Stimulated activated CD4-positive, alpha-beta T cell treated with anti-CD3 and anti-CD28 coated beads, Interleukin-4, amount 100 ng/mL, for 24 hours (primary cell): ENCODE measurements at places on chromosomes 11 and 22.

DNA sequence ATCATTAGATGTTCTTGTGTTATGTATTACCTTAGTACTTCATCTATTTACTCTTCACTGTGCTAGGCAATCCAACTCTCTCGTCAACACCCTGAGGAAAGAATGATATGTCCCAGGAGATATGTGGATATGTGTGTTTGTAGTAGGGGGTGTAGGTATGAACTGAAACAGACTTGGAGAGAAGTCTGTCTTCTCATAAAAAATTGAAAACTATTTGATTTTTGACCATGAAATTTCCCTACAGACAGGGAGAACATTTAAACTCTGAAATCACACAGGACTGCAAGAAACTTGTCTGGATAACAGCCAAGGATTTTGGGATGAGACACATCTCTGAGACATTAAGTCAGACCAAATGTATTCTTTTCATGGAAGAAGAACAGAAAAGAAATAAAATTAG, 967.0 kb upstream of the FAT3 start:
- DNase-seq, result no peak

GRCh38 chr11:32259641-32260081, 168.8 kb downstream of the RCN1 start:
- DNase-seq, result no peak

GRCh38 chr11:696955-697491, 1.4 kb downstream of the TMEM80 start:
- DNase-seq, result no peak

- DNase-seq, result no peak
These were observed 7.1 kb downstream of the LARGE2 start for GRCh38 chr11:45929486-45930030.

GRCh38 chr11:116481126-116481675, 291.6 kb downstream of the BUD13 start:
- DNase-seq, result no peak

GRCh38 chr22:32083814-32084213, 40.8 kb downstream of the SLC5A1 start:
- DNase-seq, result no peak

DNA sequence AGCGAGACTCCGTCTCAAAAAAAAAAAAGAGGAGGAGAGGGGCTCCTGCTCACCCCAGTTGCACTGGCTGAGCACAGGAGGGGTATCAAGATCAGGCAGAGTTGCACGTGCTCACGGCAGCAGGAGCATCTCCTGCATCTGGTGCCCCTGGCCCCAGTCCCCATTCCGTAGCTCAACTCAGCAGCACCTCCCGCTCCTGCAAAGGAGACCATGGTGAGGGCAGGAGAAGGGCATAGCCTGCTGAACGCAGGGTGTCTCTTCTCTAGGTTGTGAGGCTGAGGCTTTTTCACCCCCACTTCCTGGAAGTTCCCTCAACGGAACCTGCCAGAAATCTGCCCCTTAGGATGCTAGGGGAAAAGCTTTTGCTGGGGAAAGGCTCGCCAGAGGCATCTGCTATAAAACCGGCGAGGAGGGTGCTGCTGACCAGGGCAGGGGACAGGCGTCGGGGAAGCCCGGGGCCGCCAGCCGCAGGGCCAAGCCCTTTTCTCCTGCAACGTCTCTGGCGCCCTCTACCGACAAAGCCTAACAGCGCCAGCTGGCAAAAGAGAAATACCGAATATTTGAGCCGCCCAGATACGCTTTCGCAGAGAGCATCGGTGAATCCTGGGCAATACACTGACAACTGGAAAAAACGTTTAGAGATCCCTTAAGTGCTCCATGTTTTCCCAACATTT, 1.0 kb upstream of the PPP6R2 start:
- DNase-seq, result peak; percentile 93

GRCh38 chr11:130787973-130788570, 128.2 kb downstream of the SNX19 start:
- no peak for DNase-seq

- DNase-seq, result no peak
These were observed 1.0 kb downstream of the SYT9 start for GRCh38 chr11:7252683-7253213.

GRCh38 chr11:34721646-34722045, 100.8 kb downstream of the EHF start:
- no peak for DNase-seq

GRCh38 chr11:111352935-111353710, 26.0 kb downstream of the POU2AF1 start:
- DNase-seq, result no peak

DNA sequence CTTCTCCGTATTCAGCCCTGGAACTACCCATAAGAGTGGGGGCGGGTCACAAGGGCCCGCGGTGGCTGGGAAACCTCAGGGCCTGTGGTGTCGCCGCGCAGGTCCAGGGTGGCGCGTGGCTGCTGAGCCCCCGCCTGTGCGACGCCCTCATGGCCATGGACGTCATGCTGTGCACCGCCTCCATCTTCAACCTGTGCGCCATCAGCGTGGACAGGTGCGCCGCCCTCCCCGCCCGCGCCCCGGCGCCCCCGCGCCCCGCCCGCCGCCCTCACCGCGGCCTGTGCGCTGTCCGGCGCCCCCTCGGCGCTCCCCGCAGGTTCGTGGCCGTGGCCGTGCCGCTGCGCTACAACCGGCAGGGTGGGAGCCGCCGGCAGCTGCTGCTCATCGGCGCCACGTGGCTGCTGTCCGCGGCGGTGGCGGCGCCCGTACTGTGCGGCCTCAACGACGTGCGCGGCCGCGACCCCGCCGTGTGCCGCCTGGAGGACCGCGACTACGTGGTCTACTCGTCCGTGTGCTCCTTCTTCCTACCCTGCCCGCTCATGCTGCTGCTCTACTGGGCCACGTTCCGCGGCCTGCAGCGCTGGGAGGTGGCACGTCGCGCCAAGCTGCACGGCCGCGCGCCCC, 2.4 kb downstream of the DRD4 start:
- DNase-seq, result no peak

- peak; percentile 7 for DNase-seq
These were observed at the start of gene NCAM1 for GRCh38 chr11:112961146-112961668. Gene NCAM1, plus strand, starts transcription at chr11:112961420.

DNA sequence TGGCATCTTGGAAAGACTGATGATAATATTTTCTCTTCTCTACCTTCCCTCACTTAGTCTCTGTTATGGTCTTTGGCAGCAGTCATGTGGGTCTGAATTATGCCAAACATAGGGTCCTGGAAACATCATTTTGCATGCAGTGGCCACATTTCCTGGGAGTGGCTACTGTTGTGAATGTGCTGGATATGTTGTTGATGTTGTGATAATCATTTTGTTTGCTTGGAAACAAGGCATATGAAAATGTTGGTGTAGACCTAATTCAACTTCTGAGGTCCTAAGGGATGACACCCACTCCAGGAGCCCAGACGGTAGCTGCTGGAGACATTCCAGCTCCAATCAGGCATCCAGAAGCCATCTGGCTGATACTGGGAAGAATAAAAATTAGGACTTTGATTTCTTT, 109.7 kb downstream of the DCDC1 start:
- no peak for DNase-seq

DNA sequence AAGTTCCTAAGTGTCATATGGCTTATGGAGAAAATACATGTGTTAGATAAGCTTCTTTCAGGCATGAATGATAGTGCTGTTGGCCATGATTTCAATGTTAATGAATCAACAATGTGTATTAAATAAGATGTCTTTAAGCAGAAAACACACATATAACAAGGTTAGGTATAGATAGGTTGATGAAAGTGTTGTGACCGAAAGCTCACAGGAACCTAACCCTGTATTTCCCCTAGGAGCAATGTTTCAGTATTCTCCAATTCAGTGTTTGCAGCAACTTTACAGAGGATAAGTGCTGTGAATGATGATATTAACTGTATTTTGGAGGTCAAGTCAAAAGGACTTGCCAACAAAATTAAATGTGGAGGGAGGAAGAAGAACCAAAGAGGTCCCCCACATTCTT, 82.8 kb upstream of the PRDM11 start:
- no peak for DNase-seq

- no peak for DNase-seq
These were observed 966.3 kb downstream of the JRKL start for GRCh38 chr11:97356144-97356543.

GRCh38 chr11:128421577-128422330, 165.6 kb downstream of the ETS1 start:
- DNase-seq, result peak; percentile 11

DNA sequence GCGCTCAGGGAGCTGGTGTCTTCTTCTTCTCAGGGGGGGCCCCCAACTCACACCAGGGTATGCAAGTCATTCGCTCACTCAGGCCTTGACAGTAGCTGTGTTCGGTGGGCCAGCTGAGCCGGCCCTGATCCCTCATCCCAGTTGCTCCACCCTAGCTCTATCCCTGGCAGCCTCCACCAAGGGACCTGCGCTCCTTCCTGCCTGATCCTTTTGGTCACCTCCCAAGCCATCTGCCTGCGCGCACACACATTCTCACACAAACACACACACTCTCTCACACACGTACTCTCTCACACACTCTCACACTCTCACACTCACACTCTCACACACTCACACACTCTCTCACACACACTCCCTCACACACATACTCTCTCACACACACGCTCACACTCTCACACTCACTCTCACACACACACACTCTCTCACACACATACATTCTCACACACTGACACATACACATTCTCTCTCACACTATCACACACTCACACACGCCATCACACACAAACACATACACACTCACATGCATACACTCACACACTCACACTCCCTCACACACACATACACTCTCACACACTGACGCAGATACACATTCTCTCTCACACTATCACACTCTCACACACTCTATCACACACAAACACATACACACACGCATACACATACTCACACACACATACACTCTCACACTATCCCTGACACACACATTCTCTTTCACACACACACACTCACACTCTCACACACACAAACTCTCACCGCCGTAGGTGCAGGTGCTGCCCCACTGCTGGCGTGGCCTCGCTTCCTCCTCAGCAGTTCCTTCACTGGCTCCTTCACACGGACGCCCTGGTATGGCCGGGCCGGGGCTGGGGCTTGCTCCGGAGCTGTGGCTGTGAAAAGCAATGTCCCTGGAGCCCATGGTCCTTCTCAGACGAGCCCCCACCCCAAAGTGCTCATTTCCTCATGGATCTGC, 20.8 kb downstream of the POU2AF1 start:
- no peak for DNase-seq

DNA sequence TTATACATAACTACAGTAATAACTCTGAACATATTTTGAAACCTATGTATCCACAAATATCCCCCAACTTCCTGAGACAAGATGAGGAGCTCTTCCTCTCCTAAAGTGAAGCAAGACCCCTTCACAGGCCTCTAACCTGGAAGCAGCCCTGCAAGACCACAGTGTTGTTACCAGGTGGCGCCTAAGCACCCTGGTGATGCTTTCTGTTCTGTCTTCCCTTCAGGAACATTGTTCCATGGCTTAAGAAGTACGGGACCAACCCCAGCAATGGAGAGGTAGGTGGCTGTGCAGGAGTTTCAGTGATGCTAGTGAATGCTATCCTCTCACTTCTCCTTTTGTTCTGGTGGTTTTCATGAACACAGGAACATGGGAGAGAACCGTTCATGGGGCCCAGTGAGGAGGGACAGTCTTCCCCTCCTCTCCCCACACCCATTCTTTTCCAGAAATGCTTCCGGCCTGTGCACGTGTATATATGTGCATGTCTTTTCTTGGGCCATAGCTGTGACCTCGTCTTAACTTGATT, 6.4 kb downstream of the PPIL2 start:
- DNase-seq, result no peak

- no peak for DNase-seq
These were observed 50.4 kb downstream of the ST3GAL4 start for GRCh38 chr11:126405906-126406305.

DNA sequence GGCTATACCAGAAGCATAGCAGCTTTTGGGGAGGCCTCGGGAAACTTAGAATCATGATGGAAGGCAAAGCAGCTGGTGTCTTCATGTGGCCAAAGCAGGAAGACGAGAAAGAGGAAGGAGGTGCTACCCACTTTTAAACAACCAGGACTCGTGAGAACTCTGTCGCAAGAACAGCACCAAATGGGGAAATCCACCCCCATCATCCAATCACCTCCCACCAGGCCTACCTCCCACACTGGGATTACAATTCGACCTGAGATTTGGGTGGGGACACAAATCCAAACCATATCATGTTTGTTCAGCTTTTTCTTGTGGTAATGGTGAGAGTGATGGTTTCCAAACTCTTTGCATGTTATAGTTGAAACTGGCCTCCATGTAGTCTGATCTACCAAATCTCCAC, 32.5 kb upstream of the OR10D3 start:
- DNase-seq, result no peak

DNA sequence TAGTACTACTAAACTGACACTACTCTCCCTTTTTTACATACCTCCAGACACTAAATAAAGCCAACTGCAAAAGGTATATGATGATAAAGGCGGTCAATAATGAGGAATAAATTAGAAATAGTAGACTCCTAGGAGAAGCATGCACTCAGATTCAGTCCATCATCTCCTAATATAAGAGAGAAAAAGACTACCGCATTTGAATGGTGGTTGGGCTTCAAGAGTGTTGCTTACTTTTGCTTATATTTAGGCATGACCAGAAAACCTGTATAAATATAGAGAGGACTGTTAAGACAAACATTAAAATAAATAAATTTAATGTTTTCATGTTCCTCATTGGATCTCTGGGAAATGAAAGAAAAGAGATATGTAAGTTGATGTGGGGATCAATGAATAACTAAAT, 1137.0 kb downstream of the FAM181B start:
- no peak for DNase-seq

- DNase-seq, result no peak
These were observed 29.8 kb downstream of the INCENP start for GRCh38 chr11:62153617-62154016.

GRCh38 chr11:38176686-38177322, 1578.8 kb upstream of the RAG2 start:
- no peak for DNase-seq

DNA sequence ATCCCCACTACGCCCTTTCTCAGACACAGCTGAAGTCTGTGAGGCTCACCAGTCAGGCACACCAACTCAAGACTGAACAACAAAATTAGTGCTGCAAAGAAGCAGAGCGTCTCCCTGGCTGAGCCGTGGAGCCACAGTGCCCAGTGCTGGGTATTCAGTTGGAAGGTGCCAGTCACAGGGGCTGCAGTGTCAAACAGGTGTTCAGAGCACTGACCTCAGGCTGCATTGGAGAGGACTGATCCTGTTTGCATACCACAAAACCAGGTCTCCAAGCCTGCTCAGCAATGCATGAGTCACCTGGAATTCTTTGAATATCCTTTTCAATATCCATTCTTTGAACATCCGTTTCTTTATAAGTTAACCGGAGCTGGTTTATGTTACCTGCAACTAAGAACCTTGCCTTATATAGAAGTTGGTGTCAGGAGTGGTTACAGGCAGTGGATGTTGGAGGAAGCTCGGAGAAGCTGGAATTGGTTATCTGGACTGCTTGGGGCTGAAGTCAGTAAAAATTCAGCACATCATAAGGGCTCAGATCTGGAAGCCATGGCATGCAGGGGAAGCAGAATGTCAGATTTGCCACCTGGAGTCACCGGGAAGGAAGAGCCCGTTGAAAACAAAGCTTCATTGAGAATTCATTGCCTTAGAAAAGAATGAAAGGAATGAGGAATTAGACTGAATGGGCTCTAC, 30.3 kb downstream of the PDGFB start:
- no peak for DNase-seq

GRCh38 chr11:79050786-79051185, 390.0 kb downstream of the TENM4 start:
- no peak for DNase-seq

- no peak for DNase-seq
These were observed 15.3 kb downstream of the TAB1 start for GRCh38 chr22:39414886-39415285.

GRCh38 chr11:46616551-46617133, 385 bp downstream of the HARBI1 start:
- no peak for DNase-seq

GRCh38 chr11:130915603-130916237, 559 bp downstream of the SNX19 start:
- no peak for DNase-seq
